C1 segment of cervical spinal cord (tissue), 14 donors: ENCODE measurements at places on chromosomes 13 and 19.
A peak's percentile ranks its signal among the peaks of the same experiment; 100 is the strongest.

- no peak for DNase-seq
These were observed 542.1 kb downstream of the UQCRFS1 start for GRCh38 chr19:28670836-28671235.

GRCh38 chr13:36217456-36217855 lies 3.1 kb upstream of the SOHLH2 start:
- no peak for DNase-seq

DNA sequence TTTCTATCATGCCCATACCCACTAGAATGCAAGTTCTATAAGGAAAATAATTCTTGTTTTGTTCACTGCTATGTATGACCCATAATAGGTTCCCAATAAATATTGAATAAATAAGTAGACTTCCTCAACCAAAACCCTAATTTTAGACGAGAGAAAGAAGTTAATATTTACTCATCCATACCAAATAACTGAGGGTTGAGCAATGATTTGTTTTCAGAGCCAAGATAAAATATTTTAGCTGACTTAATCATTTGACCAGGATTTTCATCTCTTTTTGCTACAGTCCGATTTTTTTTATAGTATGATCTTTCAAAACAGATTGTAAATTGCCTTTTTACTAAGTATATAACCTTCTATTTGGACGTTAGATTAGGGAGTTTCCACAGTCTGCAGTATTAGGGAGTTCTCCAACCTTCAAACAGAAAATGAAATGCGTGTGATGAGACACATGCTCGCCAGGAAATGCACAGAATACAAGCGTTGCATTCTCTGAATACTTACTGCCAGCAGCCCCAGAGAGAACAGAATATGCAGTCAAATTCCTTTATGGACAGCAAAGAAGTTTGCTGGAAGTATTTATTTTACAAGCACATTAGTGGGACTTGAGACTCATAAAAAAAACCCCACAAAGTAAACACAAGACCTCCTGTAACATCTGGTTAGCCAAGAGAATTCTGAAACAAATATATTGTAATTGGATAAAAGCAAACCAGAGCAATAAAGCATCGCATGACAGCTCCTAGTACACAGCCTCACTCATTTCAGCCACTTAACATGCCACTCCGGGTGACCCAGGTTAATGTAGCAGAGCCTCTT lies 230.0 kb downstream of the MYO16 start:
- no peak for DNase-seq

DNA sequence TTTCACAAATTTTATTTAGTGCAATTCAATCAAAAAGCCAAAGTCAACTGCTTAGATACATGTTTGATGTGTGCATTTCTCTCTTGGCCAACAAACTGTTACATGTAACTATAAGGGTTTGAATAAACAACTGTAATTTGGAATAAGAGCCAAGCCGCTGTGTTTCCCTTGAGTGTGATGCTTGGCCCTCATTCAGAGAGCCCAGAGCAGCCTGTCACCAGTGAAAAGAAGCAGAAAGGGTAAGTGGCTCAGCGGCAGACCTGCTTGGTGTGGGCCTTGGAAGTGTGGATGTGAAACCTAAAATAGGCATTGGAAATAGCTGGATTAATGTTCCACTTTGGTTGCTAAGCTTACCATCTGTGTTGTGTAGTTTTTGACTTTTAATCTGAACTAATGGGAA lies 924.6 kb downstream of the OLFM4 start:
- no peak for DNase-seq

GRCh38 chr19:33947265-33947964 lies 150.7 kb downstream of the KCTD15 start:
- no peak for DNase-seq

DNA sequence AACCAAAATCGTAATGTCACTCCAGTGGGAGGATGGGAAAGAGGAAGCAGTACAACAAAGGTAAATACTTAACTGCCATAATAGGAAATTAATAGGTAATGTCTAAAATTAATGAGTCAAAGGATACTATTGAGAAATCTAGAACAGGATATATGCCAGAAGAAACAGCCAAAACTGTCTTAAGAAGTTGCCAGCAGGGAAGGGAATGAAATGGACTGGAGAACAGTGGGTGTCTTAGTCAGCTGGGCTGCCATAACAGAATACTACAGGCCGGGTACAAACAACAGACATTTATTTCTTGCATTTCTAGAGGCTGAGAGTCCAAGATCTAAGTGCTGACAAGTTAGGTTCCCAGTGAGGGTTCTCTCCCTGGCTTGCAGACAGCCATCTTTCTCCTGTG lies 40.3 kb upstream of the IPO5 start:
- DNase-seq, result no peak

GRCh38 chr19:42634409-42635232 lies 39.9 kb upstream of the CEACAM8 start:
- no peak for DNase-seq

GRCh38 chr13:96968027-96968426 lies 26.2 kb downstream of the OXGR1 start:
- no peak for DNase-seq

DNA sequence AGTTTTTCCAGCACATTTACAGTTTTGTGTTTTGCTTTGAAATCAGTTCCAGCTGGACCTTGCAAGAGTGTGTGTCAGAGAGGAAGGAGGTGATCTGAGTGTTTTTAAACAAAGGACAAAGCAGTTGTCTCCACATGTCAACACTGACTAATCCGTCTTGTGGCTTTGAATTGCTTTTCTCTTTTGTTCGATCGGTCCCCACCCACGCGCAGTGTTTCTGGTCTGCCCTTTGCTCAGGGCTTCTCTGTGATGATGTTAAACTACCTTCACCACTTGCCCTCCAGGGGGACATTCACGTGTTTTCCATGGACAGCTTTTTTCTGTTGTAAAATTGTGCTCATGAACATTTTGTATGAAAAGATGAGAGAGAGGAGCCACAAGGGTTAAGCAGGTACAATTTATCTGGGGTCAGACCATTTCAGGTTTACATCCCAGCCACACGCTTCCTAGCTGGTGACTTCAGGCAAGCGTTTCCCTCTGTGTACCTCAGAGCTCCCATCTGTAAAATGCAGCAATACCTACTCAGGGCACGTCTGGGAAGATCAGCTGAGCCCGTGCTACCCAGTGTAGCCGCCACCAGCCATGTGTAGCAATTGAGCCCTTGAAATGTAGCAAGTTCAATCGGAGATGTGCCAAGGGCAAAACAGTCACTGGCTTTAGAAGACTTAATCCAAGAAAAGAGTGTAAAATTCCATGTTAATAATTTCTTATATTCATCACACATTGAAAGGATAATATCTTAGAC lies 13.5 kb upstream of the PLA2G4C start:
- no peak for DNase-seq

DNA sequence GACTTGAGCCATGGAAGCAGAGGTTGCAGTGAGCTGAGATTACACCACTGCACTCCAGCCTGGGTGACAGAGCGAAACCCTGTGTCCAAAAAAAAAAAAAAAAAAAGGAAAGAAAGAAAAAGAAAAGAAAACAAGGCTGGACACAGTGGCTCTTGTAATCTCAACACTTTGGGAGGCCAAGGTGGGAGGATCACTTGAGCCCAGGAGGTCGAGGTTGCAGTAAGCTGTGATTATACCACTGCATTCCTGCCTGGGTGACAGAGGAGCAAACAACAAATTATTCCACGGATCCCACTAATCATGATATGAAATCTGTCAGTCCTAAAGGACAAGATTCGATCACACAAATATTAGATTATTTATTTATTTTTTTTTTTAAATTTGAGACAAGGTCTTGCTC lies 3.1 kb upstream of the MYDGF start:
- DNase-seq, result no peak

- no peak for DNase-seq
These were observed 90.1 kb upstream of the ABCC4 start for GRCh38 chr13:95391362-95391761.

DNA sequence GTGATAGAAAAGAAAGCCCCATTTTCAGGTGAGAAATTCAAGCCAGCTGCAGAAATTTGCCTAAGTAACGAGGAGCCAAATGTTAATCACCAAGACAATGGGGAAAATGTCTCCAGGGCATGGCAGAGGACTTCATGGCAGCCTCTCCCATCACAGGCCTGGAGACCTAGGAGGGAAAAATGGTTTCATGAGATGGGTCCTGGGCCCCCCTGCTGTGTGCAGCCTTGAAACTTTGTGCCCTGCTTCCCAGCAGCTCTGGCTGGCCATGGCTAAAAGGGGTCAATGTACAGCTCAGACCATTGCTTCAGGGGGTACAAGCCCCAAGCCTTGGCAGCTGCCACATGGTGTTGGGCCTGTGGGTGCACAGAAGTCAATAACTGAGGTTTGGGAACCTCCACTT lies 9.9 kb downstream of the N4BP2L1 start:
- DNase-seq, result no peak

GRCh38 chr19:40719414-40719894 lies 2.5 kb downstream of the ITPKC start:
- DNase-seq, result no peak

GRCh38 chr13:92590503-92590908 lies 636.1 kb upstream of the GPC6 start:
- DNase-seq, result no peak

DNA sequence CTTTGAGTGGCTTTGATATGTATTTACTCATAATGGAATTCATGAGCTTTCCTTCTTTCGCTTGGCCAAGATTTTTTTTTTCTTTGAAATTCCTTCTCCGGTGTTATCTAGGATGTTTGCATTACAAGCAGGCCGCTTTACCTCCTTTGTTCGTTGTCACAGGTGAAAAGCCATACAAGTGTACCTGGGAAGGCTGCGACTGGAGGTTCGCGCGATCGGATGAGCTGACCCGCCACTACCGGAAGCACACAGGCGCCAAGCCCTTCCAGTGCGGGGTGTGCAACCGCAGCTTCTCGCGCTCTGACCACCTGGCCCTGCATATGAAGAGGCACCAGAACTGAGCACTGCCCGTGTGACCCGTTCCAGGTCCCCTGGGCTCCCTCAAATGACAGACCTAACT lies 16.7 kb downstream of the KLF5 start:
- no peak for DNase-seq

GRCh38 chr19:3942790-3943409 lies 10.0 kb downstream of the NMRK2 start:
- no peak for DNase-seq

- no peak for DNase-seq
These were observed 43.9 kb downstream of the RAP2A start for GRCh38 chr13:97477844-97478243.

GRCh38 chr19:57106722-57107235 lies 13.0 kb upstream of the USP29 start:
- no peak for DNase-seq

- DNase-seq, result no peak
These were observed 51.3 kb downstream of the PCDH8 start for GRCh38 chr13:52797176-52797575.

DNA sequence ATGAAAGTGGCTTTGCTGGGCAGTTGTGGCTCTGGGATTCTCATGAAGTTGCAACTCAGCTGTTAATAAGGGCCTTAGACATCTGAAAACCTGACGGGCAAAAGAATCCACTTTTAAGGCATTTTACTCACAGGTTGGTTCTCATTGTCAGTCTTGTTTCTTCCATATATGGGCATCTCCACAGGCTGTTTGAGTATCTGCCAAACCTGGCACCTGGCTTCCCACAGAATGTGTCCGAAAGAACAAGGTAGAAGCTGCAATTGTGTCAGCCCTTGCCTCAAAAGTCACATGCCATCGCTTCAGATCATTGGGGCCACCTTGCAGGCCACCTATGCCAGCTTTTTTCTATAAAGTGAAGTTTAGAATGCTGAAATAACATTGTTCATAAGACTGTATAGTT lies 102.4 kb downstream of the KCTD12 start:
- DNase-seq, result no peak

DNA sequence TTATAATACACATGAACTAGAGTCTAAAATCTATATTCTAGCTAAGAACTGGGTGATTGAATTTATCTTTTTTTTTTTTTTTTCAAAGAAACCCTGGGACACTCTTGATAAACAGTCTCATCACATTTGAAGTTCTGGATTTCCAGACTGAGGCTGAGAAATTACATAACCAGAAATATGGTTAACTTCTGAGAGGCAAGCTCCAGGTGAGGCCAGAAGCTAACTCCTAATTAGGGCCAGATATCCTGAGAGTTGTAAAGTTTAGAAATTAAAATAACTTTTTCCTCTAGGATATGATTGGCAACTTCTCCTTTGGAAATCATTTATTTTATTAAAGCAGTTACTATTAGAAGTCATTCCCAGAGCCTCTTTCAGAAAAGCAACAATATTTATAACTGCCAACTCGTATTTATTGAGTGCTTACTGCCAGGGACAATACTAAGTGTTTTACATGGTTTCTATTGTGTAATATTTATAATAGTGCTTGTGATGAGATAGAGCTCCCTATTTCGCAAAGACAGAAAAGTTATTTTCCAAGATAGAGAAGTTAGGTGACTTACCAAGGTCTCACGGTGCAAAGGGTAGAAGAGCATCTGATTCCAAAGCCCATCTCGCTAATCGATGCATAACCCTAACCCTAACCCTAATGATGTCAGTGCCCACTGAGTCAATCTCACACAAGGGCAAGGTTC lies 187.7 kb downstream of the DCT start:
- DNase-seq, result no peak

GRCh38 chr19:48613024-48613851 lies 1.6 kb downstream of the FAM83E start:
- peak; percentile 70 for DNase-seq

- peak; percentile 78 for DNase-seq
These were observed at the start of gene KATNAL1 for GRCh38 chr13:30307194-30307970. Gene KATNAL1, minus strand, starts transcription at chr13:30307551. Its CDS starts 23,774 bp downstream, at chr13:30283777.

GRCh38 chr13:31207661-31208552 lies 8.1 kb downstream of the B3GLCT start:
- DNase-seq, result no peak

- no peak for DNase-seq
These were observed 3.4 kb downstream of the C3 start for GRCh38 chr19:6717036-6717435.

- DNase-seq, result no peak
These were observed 8.1 kb downstream of the RPS9 start for GRCh38 chr19:54208784-54209057.

DNA sequence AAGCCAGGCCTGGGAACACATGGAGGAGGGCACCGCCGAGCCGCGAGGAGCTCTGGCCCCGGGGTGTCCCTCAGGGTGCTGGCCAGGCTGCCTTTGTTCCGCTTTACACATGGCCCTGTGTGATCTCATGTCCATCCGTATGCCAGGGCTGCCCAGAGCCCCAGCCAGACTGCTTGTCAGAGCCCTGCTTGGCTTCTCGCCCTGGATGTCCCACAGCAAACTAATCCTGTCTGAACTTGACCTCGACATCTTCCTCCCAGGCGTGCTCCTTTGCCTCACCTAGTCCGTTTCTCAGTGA lies 14.3 kb downstream of the BCKDHA start:
- DNase-seq, result no peak
